ENCODE measurements at places on chromosomes 13 and 19.
A peak's percentile ranks its signal among the peaks of the same experiment; 100 is the strongest.

- no peak for DNase-seq
Measured at GRCh38 chr19:46927106-46927505, 66.3 kb downstream of the ARHGAP35 start.

GRCh38 chr19:18252370-18252717, 21.9 kb downstream of the IQCN start:
- no peak for DNase-seq

DNA sequence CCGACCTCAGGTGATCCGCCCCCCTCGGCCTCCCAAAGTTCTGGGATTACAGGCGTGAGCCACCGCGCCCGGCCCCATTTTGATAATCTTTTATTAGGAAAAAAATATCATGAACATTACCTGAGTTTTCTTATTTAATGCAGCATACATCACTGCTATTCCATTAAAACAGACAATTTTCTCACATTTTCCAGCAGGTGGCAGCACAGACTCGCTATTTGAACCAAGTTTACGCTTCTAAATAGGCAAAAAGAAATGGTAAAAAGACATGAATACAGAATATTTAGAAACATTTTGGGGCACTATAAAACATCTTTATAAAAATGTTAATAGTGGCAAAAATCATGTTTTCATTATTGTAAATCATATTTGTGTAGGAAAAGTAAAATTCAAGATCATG, 903.1 kb downstream of the SLITRK6 start:
- no peak for DNase-seq

DNA sequence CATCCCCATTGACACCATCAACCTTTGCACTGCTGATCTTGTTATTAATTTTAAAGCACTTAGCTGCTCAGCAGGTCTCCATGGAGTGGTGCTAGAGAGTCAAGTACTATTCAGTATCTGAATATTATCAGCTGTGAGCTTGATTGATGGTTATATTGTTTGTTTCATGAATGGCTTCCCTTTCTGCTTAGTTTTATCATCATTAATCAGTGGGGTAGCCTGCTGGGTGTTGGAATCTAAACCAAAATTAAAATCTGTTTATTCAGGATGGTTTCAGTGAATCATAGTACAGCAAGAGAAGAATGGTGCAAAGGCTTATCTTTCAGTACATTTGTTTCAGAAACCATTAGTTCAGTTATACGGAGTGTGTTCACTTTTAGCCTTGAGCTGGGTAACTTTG, 42.5 kb upstream of the SCEL start:
- DNase-seq = no peak

DNA sequence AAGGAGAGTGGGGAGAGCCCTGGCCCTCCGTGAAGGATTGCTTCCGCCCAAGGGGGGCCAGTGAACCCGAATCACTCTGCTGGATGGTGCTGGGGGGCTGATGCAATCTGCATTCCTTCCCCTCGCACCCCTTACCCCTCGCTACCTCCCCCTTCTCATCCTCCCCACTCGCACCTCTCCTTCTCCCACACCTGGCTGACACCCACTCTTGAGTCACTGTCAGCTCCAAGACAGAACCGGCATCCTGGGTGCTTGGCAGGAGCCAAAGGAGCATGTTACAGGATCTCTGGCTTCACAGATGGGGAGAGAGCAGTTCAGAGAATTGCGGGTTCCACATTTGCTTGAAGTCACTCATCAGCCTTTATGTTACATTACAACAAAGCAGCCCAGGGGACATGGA, 125.9 kb upstream of the GJB6 start:
- DNase-seq = no peak

GRCh38 chr13:24842549-24843274, 78.7 kb downstream of the RNF17 start:
- DNase-seq = peak; percentile 21

- no peak for DNase-seq
Measured at GRCh38 chr13:93341517-93341916, 114.9 kb downstream of the GPC6 start.

DNA sequence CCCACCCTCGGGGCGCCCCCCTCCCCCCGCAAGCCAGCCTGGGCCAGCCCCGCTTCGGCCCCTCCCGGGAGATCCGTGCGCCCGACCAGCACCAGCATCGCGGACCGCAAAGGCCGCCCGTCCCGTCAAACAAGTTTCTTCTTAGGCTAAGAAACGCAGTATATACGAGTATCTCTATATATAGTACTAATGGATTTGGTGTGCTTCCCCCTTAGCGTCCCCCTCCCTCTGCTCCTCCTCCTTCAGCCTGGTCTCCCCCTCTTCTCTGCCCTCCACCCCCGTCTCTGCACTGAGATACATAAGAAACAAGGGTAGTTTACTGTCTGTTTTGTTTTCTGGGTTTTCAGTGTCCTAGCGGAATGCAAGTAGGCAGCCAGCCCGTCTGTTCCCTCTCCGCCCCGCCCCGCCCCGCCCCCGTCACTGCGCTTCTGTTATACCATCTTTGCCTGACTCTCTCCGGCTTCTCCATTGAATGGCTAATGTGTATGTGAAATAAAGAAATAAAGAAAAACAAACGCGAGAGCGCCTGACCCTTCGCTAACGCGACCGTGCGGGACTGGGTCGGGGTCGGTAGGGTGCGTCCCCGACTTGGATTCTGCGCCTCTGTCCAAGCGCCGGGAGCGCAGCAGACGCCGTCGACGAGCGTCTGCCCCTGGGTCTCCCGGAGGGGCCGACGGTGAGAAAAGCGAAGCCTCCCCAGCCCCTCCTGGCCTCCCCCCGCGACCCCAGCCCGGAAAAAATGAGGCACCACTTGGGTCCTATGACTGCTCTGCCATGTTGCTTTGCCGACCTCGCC, 4.2 kb downstream of the LYL1 start:
- DNase-seq = peak; percentile 73

DNA sequence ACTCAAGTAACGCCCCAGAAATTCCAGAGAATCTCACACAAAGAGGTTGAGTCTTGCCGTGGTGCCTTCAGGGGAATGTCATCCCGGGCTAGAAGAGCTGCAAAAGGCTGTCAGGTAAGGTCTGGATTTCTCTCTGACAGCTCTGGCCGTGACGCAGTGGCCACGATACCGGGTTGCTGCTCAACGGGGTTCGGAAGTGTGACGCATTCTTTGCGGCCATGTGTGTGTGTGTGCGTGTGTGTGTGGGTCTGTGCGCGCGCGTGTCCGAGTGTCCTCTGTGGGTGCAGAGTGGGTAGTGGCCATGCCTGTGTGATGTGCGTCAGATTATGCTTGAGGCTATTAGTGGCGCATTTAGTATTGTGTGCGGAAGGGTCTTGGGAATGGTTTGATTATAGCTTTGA, 306 bp downstream of the ZNF540 start:
- no peak for DNase-seq

GRCh38 chr19:47049307-47049700, 880 bp upstream of the TMEM160 start:
- no peak for DNase-seq

DNA sequence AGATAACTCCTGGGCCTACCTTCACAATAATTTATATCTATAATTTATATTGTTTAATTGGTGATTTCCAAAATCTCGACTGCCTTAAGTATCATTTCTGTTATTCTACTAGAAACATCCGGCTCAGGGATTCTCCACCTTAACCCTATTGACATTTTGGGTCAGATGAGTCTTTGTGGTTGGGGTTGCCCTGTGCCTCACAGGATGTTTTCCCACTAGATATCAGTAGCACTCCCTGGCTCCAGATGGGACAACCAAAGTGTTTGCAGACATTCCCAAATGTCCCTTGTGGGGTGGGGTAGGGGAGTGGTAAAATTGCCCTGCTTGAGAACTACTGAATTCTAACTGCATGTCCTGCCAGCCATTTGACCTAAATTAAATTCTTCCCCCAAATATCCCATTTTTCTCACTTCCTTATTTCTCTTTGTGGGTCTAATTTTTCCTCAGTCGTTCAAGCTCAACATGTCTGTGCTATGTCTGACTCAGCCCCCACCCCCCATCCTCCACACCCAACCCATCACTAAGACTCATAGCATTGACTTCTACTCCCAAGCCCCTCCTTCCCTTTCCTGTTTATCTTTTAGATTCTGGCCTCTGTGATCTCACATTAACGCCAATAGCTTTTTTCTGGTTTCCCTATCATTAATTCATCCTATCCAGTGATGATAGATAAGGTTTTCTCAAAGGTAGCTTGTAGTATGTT, 545.1 kb downstream of the EFNB2 start:
- DNase-seq = no peak

DNA sequence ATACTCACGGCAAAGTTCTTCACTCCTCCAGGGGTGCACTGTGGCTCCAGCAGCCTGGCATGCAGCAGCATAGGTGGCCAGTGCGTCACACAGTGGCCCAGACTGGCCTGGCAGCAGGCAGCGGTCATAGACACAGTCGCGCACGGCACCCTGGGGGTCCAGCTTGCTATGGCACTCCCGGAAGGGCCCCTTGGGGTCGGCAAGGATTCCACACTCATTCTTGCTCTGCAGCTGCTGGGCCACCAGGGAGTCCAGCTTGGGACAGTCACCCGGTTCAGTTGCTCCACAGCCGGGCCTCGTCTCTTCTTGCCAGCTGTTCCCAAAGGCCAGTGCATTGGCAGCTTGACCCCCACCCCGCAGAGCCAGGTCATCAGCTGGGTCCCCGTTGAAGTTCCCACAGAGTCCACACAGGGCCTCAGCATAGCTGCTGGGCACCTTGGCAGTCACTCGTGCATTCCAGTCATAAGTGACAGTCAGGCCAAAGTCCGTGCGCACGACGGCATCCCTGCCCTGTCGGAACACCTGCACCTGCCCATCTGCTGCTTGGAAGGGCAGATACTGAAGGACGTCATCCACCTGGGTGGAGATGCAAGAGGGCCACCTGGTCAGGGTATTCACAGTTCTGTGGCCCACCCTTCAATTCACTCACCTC, 20.6 kb downstream of the FCGBP start:
- DNase-seq = no peak

DNA sequence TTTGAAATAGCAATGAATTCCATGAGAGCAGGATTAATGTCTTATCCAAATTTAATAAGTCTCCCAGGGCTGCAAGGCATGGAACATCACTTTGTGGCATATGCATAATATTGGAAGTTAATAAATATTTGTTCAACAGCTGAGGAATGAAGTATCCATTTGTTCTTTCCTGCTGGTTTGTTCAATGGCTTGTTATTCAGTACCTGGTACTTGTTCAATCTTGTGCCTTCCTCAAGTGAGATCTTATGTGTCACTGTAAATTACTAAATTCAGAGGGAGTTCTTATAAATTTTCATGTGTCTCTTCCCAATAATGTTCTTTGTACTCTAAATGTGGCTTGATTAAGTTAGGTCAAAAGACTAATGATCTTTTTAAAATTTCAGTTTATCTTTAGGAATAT, 1105.5 kb upstream of the SPRY2 start:
- no peak for DNase-seq
